ENCODE measurements at places on chromosomes 1 and 21. TPM values are rescaled to one million over a fixed set of nuclear protein-coding genes. Genes with fewer than 3 reads are reported as not detected.

CR1 gene
- not detected for total RNA-seq

DNA sequence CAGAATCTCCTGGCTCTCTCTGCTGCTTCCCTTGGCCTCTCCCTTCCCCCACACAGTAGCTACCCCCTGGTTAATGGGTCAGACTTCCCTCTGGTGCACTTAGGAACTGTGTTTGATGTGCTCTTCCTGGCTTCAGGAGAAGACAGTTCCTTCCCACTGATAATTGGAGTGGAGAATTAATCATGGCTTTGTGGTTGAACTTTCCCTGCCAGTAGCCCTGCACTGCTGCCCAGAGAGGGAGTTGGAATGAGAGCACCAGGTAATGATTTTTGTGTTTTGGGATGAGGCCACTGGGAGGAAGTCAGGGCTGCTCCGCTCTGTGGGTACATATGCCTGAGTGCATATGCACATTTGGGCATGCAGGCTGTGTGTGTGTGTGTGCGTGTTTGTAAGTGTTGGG is 39.7 kb upstream of the PADI2 start:
- no peak for DNase-seq

RAB29 gene
- total RNA-seq, result 7.2 TPM

S100A14 gene
- not detected for total RNA-seq

ZSWIM5 gene
- 10.3 TPM for total RNA-seq

SON gene
- total RNA-seq, result 161 TPM

GRCh38 chr1:14606632-14607031 is 8.1 kb downstream of the KAZN start:
- DNase-seq, result no peak

DNA sequence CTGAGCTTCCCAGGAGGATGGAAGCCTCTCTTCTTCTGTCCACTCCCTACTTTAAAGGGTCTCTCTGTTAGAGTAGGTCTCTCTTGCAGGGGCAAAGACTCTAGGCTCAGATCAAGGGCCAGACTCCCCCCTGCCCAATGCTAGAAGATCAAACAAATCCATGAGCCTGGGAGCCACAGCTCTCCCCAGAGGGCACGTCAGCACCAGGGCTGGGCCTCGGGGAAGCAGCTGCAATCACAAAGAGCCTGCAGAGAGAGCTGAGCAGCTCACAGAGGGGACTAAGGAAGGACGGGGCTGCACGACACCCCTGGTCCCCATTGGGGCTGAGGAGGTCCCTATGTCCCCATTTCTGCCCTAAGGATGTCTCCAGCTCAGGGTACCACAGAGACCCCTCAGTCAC is 3.9 kb downstream of the CNTN2 start:
- DNase-seq, result no peak

DNA sequence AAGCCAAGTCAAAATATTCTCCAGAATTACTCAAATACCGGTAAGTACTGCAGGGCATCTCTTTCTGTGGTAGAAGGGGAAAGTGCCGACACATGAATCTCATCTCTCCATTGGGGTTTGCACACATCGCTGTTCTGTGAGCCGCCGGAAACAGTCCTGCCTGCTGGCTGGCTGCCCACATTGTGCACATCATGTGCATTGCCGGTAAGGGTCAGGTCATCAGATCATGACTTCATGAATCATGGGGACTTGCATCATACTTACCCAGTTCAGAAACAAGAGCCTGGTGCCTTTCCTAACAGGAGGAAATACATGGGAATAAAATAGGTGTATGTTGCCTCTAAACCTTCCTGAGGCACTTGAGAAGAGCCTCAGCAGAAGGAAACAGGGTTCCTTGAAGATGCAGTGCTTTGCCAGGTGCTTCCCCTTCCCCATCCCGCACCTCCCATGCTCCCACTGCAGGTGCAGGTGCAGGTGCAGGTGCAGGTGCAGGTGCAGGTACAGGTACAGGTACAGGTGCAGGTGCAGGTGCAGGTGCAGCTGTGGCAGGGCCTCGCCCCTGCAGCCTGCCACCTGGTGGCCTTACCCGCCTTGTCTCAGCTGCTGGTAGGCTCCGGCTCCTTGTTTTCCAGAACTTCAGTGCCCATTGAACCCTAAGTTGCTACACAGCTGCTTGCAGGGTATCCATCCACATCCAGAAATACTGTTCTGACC is 26.5 kb downstream of the GPR137B start:
- no peak for DNase-seq

All from cardiac muscle cell (in vitro differentiated cells and primary cell).